ENCODE measurements at places on chromosomes 12 and 14.

DNA sequence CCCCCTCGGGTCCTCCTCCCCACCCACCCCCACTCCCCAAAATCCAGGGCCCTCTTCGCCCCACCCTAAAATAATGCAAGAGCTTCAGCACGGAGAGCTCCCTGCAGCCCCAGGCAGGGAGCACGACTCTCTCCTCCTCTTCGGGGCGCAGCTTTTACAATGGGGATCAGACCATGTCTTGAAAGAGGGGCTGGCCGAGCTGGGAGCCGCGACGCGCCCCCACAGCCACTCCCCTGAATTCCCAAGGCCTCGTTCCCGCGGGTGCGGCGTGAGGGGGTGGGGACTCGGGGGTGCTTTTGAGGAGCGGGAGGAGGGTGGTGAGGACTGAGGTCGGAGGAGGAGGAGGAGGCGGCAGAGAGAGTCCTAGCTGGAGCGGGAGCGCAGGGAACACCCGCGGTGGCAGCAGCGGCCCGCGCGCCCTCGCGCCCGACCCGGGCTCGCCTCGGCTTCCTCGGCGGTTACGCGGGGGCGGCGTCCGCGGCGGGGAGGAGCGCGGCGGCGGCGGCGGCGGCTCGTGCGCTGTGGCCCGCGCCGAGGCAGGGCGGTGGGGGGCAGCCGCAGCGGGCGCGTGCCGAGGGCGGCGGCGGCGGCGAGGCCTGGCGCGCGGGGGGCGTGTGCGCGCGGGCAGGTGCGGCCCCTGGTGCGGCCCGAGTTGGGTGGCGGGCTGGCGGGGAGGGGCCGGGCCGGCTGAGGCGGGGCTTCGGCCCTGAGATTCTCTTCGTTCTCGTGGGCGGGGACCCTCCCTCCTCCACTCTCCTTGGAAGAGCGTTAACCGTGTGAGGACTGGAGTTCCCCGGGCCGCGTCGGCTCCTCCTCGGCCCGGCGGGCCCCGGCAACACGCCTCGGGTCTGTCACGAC, at the start of gene ANKS1B:
Gene ANKS1B, minus strand, starts transcription at position 666 of the 858 bp plus-strand sequence. CDS start 699 bp downstream, outside the sequence.
- DNase-seq: no peak

DNA sequence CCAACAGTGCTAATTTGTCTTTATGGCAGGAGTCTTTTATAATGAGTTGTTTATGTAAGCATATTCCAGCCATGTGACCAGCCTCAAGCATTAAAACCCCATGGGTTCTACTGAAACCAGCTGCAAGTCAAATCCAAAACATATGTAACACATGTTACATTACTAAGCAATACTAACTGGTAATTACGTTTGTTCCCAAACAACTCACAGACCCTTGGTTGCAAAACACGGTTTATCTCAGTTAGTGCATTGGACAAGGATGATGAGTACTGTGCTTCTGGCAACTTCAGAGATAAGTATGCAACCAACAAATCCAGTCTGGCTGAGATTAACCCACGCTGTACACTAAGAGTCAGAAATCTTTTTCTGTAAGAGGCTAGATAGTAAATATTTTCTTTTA, 110.1 kb upstream of the FAR2 start:
- DNase-seq: no peak

GRCh38 chr14:65847075-65847847, 434.7 kb downstream of the FUT8 start:
- DNase-seq: peak; percentile 57

DNA sequence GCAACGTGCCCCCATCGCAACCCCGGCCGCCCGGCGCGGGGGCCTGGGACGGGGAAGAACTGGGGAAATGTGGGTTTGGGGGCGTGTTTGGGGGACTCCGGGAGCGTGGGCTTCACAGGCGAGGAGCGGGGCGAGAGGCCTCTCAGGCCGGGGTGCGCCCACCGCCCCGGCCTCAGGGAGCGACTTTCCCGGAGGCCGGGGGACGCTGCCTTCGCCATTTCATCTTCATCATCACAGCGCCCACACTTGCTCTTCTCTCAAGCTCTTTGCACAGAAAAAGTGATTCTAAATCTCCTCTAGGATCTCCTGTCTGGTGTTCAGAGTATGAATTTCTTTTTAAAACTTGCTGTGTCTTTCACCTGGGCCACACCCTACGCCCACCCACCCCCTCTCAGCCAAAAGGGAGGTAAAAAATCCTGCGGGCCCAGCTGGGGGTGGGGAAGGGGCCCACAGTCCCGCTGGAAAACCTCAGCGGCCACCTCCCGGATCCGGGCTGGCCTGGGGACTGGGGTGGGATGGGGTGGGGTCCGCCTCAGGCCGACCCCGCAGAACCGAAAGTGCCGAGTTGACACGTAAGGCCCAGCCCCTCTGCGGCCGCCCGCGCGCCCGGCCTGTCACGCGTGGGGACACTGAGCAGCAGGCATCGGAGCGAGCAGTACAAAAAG, 7.4 kb downstream of the CDKN1B start:
- no peak for DNase-seq
